ENCODE measurements at places on chromosomes 1 and 21. TPM values are rescaled to one million over a fixed set of nuclear protein-coding genes. Genes with fewer than 3 reads are reported as not detected.

- H3K4me1 ChIP-seq, result no peaks in the 10 kb centered on the region
- no peak for DNase-seq
- no peak overlapping the region for H3K27ac ChIP-seq
- peaks cover 6% of the 10 kb centered on the region for H3K36me3 ChIP-seq
- H3K27me3 ChIP-seq, result no peaks in the 10 kb centered on the region
Observed at GRCh38 chr1:25958465-25958864, 39.4 kb downstream of the PAFAH2 start.

DNA sequence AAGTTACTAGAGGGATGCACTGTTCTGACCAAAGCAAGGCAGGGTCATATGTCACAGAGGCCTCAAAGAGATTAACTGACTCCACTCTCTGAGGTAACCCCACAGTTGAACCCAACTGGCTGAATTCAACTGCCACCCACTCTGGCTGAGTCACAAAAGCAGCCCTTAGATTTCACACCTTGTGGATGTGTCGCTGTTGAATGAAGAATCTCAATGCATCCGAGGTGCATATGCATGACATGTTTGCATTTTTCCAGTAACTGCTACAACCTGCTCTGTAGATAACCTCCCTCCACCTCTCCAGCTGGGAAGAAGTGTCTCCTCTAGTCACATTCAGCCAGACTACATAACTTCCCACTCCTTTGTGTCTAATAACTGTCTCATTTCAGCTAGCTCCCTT, 27.9 kb upstream of the KIF21B start:
- peaks cover 13% of the 10 kb centered on the region for H3K4me1 ChIP-seq
- no peak overlapping the region for H3K27ac ChIP-seq
- no peak overlapping the region for H3K4me3 ChIP-seq
- no peaks in the 10 kb centered on the region for H3K27me3 ChIP-seq
- DNase-seq, result no peak
- H3K36me3 ChIP-seq, result no peaks in the 10 kb centered on the region

GRCh38 chr1:156694690-156694962, 10.8 kb downstream of the CRABP2 start:
- peaks cover 25% of the 10 kb centered on the region for H3K4me1 ChIP-seq
- H3K27ac ChIP-seq, result no peak overlapping the region
- H3K4me3 ChIP-seq, result no peak overlapping the region
- no peak for DNase-seq
- no peaks in the 10 kb centered on the region for H3K36me3 ChIP-seq

GRCh38 chr1:64546013-64546412, 76.1 kb downstream of the CACHD1 start:
- no peaks in the 10 kb centered on the region for H3K27me3 ChIP-seq
- no peak overlapping the region for H3K4me3 ChIP-seq
- DNase-seq, result no peak

DNA sequence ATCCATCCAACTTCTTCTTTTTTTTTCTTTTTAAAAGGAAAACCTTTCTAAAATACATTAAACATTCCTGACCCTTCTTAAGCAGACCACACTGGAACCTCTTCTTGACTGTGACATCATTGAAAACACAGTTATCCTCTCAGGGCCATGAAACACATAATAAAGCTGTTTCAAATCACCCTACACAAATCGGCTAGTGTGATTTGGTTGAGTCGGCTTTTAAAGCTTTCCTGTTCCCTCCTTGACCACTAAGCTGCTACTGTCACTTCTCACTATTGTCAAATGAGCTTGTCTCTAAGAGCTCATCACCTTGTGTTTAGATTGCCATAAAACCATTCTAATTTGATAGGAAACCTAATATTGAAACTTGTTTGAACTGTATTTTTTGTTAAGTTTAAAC, 5.9 kb downstream of the USP24 start:
- H3K4me1 ChIP-seq, result peaks cover 73% of the 10 kb centered on the region
- DNase-seq, result no peak
- H3K27ac ChIP-seq, result no peak overlapping the region
- no peak overlapping the region for H3K4me3 ChIP-seq

Gene NKAIN1
- not detected for total RNA-seq

Gene OR2T29
- not detected for total RNA-seq

DNA sequence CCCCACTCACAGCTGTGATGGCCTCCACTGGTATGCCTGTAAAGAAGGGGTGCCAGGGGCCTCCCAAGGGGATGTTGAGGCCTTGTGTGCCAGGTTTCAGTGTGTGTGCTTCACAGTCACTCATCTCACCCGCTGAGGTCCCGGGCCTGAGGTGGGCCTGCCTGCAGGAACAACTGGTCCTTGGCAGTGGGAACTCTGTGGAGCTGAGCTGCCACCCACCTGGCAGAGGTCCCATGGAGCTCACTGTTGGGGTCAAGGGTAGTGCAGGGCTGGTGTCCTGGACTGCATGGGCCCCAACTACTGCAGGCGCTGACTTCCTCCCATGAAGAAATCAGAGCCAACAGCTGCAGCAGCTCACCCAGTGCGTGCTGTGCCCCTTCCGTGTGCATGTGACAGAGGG, 17.3 kb upstream of the ZNF678 start:
- no peak overlapping the region for H3K27ac ChIP-seq
- H3K4me1 ChIP-seq, result peaks cover 32% of the 10 kb centered on the region
- peak; percentile 72 for DNase-seq
- H3K4me3 ChIP-seq, result no peak overlapping the region

Gene OR6N1
- not detected for total RNA-seq

Gene PROX1
- total RNA-seq, result 13.7 TPM

GRCh38 chr1:47810964-47811682, 186.1 kb downstream of the TRABD2B start:
- no peak for DNase-seq
- H3K27me3 ChIP-seq, result no peaks in the 10 kb centered on the region
- no peaks in the 10 kb centered on the region for H3K4me1 ChIP-seq
- no peak overlapping the region for H3K27ac ChIP-seq
- no peak overlapping the region for H3K4me3 ChIP-seq

DNA sequence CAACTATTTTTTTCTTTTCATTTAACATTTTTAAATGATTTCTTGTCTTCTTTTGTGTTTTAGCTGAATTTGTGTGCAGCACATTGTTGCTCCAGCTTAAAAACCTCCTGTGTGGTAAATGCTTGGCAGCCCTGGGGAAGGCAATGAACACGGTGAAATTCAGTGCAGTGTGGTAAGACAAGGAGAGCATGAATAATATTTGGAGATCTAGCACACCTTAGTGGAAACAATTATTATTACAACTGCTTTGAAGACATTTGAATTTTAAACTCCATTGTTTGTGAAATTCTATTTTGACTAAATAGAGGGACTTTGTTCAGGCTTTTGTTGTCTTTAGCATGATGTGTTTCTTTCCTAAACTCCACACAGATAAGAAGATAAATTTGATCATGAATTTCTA, 242.6 kb upstream of the CXADR start:
- H3K27me3 ChIP-seq, result no peaks in the 10 kb centered on the region
- DNase-seq, result peak; percentile 24
- H3K27ac ChIP-seq, result no peak overlapping the region

DNA sequence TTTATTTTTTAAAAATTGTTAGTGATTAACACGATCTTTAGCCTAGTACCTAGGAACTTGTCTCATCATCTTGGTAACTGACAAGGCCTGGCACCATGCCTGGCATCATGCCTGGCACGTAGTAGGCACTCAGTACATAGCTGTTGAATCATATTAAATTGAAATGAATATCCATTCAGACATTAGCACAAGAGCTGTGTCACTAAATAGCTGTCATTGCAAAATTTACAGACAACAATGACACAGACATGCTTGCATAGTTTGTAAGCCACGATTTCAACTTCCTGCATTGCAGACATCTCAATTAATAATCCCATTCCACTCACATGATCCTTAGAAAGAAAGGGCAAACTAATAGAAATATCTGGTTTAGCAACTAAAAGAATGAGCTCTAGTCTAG, 15.4 kb upstream of the PHACTR4 start:
- no peaks in the 10 kb centered on the region for H3K27me3 ChIP-seq
- no peaks in the 10 kb centered on the region for H3K4me1 ChIP-seq
- H3K27ac ChIP-seq, result no peak overlapping the region
- no peak for DNase-seq
- H3K4me3 ChIP-seq, result no peak overlapping the region

Gene LRRN2
- 0.33 TPM for total RNA-seq

- H3K36me3 ChIP-seq, result peaks cover 11% of the 10 kb centered on the region
- H3K27ac ChIP-seq, result no peak overlapping the region
- no peak overlapping the region for H3K4me3 ChIP-seq
- H3K4me1 ChIP-seq, result peaks cover 22% of the 10 kb centered on the region
- peaks cover 3% of the 10 kb centered on the region for H3K27me3 ChIP-seq
Observed at GRCh38 chr21:44847261-44848056, 26.0 kb downstream of the PTTG1IP start.

DNA sequence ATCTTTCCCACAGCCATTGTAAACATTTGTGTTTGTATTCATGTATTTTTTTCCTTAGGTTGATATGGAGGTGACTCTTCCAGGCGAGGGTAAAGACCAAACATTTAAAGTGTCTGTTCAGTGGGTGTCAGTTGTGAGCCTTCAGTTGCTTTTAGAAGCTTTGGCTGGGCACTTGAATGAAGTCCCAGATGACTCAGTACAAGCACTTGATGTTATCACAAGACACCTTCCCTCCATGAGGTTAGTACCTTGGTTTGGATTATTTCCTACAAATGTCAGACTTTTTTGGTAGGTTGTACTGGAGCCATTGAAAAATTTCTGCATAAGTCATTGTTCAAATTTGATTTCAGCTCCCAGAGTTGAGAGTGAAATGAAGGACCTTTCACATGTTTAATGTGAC, 17.4 kb downstream of the AGO4 start:
- peaks cover 16% of the 10 kb centered on the region for H3K36me3 ChIP-seq
- H3K4me3 ChIP-seq, result no peak overlapping the region
- H3K4me1 ChIP-seq, result peaks cover 6% of the 10 kb centered on the region

Gene MYOG
- total RNA-seq, result not detected

DNA sequence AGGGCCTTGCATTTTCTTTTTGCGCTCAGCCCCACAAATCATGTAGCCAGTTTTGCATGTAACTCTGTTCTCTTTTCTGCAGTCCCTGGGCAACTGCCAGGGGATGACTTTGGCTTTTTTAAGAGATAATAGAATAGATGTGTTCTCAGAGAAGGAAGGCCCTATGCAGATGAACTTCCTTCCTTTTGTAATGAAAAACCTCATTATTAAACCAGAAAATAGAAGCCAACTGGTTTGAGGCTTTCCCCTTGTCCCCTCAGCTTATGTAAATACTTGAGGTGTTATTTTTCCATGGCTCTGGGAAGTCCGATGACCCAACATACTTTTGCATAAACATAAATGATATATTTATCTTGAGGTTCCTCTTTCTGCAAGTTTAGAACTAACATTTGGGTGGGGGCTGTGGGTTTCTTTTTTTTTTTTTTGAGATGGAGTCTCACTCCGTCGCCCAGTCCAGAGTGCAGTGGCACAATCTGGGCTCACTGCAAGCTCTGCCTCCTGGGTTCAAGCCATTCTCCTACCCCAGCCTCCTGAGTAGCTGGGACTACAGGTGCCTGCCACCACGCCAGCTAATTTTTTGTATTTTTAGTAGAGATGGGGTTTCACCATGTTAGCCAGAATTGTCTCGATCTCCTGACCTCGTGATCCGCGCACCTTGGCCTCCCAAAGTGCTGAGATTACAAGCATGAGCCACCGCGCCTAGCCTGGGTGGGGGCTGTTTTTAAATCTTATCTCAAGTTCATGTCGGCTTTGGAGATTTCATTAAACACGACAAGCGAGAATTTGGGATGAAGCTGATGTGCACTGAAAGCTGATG, 14.4 kb upstream of the FCRL5 start:
- H3K4me1 ChIP-seq, result no peaks in the 10 kb centered on the region
- no peak overlapping the region for H3K4me3 ChIP-seq
- H3K36me3 ChIP-seq, result no peaks in the 10 kb centered on the region
- DNase-seq, result no peak
- no peaks in the 10 kb centered on the region for H3K27me3 ChIP-seq

DNA sequence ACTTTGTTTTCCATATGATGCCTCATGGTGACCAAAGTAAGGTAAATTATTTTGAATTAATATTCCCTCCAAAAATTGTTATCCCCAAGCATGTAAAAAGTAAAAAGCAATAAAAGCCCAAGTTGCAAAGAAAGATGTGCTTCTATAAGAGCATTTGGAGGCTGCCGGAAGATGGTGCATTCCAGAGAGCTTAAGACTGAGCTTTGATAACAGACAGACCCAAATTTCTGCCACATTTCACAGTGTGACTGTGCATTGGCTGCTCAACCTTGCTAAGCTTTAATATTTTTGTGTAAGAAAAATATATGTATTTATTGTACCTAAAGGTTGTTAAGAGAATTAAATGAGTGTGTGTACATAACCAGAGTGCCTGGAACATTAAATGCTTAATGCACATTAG, 67.9 kb downstream of the CYYR1 start:
- DNase-seq, result no peak
- no peaks in the 10 kb centered on the region for H3K4me1 ChIP-seq
- no peaks in the 10 kb centered on the region for H3K27me3 ChIP-seq
- no peaks in the 10 kb centered on the region for H3K36me3 ChIP-seq
- no peak overlapping the region for H3K4me3 ChIP-seq

Gene CYP2J2
- 4.9 TPM for total RNA-seq

Gene NDUFS2
- 67.2 TPM for total RNA-seq

- no peak for DNase-seq
- no peak overlapping the region for H3K4me3 ChIP-seq
- no peaks in the 10 kb centered on the region for H3K4me1 ChIP-seq
- H3K27ac ChIP-seq, result no peak overlapping the region
- no peaks in the 10 kb centered on the region for H3K36me3 ChIP-seq
- H3K27me3 ChIP-seq, result no peaks in the 10 kb centered on the region
Observed at GRCh38 chr1:26608895-26609294, 79.3 kb downstream of the RPS6KA1 start.

DNA sequence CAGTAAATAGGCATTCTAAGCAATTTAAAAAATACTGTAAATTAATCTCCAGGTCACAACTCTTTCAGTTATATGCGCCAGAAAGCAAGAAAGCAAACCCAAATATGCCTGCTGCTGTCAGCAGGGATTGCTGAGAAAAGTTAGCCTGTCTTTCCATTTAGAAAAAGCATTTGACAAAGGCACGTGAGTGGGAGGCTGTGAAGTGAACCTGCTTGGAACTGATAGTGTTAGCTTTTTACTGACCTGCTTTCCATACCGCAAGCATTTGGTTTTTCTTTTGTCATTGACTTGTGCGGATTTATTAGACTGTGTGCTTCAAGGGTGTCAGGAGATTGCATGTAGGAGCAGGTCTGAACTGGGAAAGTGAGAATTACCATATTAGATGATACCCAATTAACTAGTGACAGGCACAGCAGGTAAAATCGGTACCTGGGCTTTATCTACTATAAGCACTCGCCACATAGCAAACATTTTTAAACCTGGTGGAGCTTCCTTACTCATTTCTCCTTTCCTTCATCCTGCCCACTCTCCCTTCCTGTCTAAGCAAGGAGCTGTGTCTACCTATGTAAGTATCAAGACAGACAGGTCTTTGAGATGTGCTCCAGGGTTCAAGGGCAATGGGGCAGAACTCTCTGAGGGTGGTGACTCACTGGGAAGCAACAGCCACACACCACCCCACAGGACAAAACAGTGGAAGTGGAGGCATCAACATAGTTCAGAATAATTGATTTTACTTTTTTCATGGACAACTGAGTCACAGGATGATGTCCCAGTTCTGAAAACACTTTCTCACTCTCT, 323.9 kb downstream of the DISC1 start:
- no peak overlapping the region for H3K27ac ChIP-seq
- no peak for DNase-seq
- no peaks in the 10 kb centered on the region for H3K27me3 ChIP-seq
- no peaks in the 10 kb centered on the region for H3K36me3 ChIP-seq
- no peaks in the 10 kb centered on the region for H3K4me1 ChIP-seq
- no peak overlapping the region for H3K4me3 ChIP-seq

- no peak overlapping the region for H3K4me3 ChIP-seq
- H3K27ac ChIP-seq, result no peak overlapping the region
- no peaks in the 10 kb centered on the region for H3K36me3 ChIP-seq
- no peaks in the 10 kb centered on the region for H3K27me3 ChIP-seq
- H3K4me1 ChIP-seq, result no peaks in the 10 kb centered on the region
- no peak for DNase-seq
Observed at GRCh38 chr1:104699433-104699832, 949.7 kb downstream of the AMY1C start.
